IPS DF 6.9 (cell line): ENCODE measurements at places on chromosomes 12 and 14.

- H3K4me3 ChIP-seq = no peak overlapping the region
- peaks cover 2% of the 10 kb centered on the region; the same call in 1 of the 2 replicates for H3K36me3 ChIP-seq
- no peak overlapping the region for H3K27ac ChIP-seq
- no peak for DNase-seq
- H3K4me1 ChIP-seq = peaks cover 2% of the 10 kb centered on the region; the same call in 1 of the 2 replicates
Measured at GRCh38 chr12:123286652-123287373, 15.2 kb upstream of the CDK2AP1 start.

DNA sequence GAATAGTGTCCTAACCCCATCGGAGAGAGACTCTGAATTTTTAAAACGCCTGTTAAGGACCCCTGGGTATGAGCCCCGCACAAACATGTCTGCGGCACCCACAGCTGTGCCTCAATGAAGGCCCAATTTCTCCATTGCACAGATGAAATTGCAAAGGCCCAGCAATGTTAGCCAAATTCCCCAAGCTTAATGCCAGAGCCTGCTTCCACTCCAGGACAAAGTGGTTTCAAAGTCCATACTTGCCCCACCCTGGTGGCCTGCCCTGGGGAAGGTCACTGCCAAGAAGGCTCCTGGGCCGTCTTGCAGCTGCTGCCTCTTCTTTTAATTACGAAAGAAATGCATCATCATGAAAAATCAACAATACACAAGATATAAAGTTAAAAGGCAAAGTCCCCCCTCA lies 1179.7 kb downstream of the VRK1 start:
- no peak overlapping the region for H3K27ac ChIP-seq
- no peak for DNase-seq
- H3K4me3 ChIP-seq = no peak overlapping the region
- H3K4me1 ChIP-seq = no peaks in the 10 kb centered on the region
- no peaks in the 10 kb centered on the region for H3K36me3 ChIP-seq
- H3K27me3 ChIP-seq = no peaks in the 10 kb centered on the region

DNA sequence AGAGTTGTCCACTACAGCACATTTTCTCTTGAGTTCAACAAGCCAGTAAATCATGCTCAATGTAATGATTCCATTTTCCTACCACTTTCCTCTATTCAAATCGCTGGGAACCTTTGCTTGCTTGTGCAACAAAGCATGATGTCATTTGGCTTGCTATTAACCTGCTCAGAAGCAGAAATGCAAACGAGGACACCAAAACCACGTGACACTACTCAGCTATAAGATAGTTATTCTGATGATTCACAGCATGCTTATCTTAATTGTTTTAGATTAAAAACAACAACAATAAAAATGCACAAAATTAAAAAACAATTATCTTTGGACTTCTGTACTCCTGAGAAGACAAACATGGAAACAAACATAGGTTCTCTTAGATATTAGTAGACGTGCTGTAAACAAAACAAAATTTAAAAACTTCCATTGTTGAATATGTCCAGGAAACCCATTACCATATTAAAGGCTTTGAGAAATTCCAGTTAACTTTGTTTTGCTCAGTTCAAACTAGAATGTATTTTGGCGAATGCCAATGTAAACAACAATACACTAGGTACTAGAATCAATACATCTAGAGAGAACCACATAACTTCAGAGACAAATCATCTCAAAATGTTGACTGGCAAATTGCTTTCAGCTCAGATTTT lies 77.5 kb upstream of the KRAS start:
- H3K4me3 ChIP-seq = no peak overlapping the region
- no peak for DNase-seq
- H3K4me1 ChIP-seq = no peaks in the 10 kb centered on the region
- no peaks in the 10 kb centered on the region for H3K27me3 ChIP-seq
- H3K36me3 ChIP-seq = no peaks in the 10 kb centered on the region

DNA sequence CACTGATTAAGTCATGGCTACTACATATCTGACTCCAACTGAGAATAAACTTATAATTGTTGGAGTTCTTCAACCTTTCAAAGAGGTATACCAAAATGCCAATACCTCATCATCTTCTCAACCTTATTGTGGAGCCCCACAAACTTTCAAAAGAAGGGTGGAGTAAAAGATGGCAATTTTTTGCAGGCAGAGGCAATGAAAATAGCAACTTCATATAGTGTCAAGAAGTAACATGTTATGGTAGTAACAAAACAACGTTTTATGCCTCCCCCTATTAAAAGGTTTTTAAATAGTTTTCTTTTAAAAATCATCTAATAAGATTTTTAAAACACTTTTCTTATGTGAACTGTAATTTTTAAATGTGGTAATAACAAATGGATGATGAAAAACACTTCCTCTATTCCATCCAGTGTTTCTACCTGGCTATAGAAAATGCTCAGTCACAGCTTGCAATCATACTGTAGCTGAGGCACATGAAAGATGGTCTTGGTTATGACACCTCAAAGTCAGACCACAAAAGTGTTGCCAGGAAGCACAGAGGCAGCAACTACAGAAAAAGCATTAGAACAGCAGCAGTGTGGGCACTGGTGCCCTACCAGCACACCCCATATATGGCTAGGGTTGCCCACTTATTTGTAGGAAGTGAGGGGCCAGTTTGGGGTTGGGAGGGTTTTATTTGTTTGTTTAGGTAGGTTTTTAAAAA lies 7.0 kb downstream of the PPP1R12A start:
- no peak for DNase-seq
- no peak overlapping the region for H3K4me3 ChIP-seq
- H3K27ac ChIP-seq = no peak overlapping the region

GRCh38 chr12:52352951-52353350 lies 14.3 kb downstream of the KRT85 start:
- H3K4me1 ChIP-seq = no peaks in the 10 kb centered on the region
- H3K27me3 ChIP-seq = no peaks in the 10 kb centered on the region
- no peak overlapping the region for H3K27ac ChIP-seq
- no peaks in the 10 kb centered on the region for H3K36me3 ChIP-seq
- no peak overlapping the region for H3K4me3 ChIP-seq

DNA sequence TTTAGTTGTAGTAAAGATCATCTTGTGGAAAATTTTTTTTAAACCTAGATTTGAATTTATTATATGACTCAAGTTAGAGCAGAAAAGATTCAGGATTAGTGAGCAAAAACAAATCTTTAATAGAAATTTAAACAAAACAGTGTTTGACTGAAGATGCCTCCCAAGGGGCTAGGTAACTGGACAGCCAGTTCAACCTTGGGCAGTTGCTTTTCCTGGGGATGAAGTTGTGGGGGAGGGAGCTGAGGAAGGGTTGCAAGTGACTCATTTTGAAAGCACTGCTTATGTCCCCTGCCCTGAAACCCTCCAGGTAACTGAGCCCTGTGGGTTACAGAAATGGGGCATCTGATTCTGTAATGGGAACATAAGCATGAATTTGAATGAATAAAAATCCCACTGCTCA lies 13.1 kb downstream of the CFAP54 start:
- no peak overlapping the region for H3K27ac ChIP-seq
- H3K27me3 ChIP-seq = no peaks in the 10 kb centered on the region
- no peaks in the 10 kb centered on the region for H3K4me1 ChIP-seq
- H3K36me3 ChIP-seq = no peaks in the 10 kb centered on the region

DNA sequence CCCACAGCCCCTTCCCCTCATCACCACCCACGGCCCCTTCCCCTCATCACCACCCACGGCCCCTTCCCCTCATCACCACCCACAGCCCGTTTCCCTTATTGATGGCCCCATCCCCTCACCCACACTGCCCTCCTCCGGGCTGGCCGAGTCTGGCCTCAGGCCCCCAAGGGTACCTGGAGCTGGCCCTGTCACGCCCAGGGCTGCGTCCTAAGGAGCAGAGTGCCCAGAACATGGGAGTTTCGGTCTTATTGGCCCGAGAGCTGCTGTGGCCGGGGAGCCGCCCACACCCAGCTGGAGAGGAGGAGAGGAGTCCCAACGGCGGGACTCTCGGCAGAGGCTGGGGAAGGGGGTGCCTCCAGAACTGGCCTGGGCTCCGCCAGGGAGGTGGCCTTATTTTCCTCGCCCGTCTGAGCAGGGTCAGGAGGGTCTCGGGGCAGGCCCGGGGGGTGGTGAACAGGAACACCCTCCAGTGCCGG lies 182.3 kb downstream of the KIF26A start:
- DNase-seq = no peak
- no peak overlapping the region for H3K4me3 ChIP-seq
- no peaks in the 10 kb centered on the region; the same call in 1 of the 2 replicates for H3K36me3 ChIP-seq
- no peak overlapping the region for H3K27ac ChIP-seq
- peaks cover 1% of the 10 kb centered on the region; the same call in 1 of the 2 replicates for H3K4me1 ChIP-seq

GRCh38 chr14:34212172-34212929 lies 249.7 kb downstream of the SPTSSA start:
- H3K27ac ChIP-seq = no peak overlapping the region
- no peaks in the 10 kb centered on the region for H3K36me3 ChIP-seq
- no peak overlapping the region for H3K4me3 ChIP-seq

- H3K27me3 ChIP-seq = no peaks in the 10 kb centered on the region
- no peak for DNase-seq
- H3K4me1 ChIP-seq = no peaks in the 10 kb centered on the region
- H3K36me3 ChIP-seq = no peaks in the 10 kb centered on the region
- no peak overlapping the region for H3K4me3 ChIP-seq
Measured at GRCh38 chr12:21677622-21678277, 20.1 kb upstream of the LDHB start.

DNA sequence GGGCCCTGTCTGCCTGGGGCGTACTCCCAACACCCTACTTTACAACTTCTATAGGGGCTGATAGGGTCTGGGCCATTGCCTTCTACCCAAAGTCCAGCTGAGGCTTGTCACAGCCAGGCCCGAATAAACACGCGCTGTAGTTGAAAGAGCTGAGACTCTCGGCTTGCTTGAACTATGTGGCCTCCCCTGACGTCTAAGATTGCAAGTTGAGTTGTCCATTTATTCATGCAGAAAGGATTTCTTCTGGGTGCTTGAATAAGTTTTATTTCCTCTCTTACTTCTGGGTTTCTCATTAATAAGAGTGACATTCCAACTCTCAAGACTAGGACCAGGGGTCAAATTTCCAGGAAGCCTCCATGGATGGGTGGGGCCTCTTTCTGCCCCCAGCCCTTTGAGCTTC lies 74.4 kb upstream of the VRK1 start:
- H3K36me3 ChIP-seq = no peaks in the 10 kb centered on the region
- no peak overlapping the region for H3K27ac ChIP-seq
- no peak for DNase-seq

GRCh38 chr14:68851078-68851477 lies 58.2 kb upstream of the ZFP36L1 start:
- no peak overlapping the region for H3K4me3 ChIP-seq
- H3K36me3 ChIP-seq = no peaks in the 10 kb centered on the region
- no peaks in the 10 kb centered on the region for H3K4me1 ChIP-seq
- H3K27ac ChIP-seq = no peak overlapping the region
- H3K27me3 ChIP-seq = no peaks in the 10 kb centered on the region
- DNase-seq = no peak

- no peak overlapping the region for H3K4me3 ChIP-seq
- no peak for DNase-seq
- peaks cover 12% of the 10 kb centered on the region; the same call in 1 of the 2 replicates for H3K36me3 ChIP-seq
- no peaks in the 10 kb centered on the region for H3K4me1 ChIP-seq
- H3K27me3 ChIP-seq = no peaks in the 10 kb centered on the region; the same call in 1 of the 2 replicates
Measured at GRCh38 chr12:109567296-109567695, 6.0 kb downstream of the MMAB start.

DNA sequence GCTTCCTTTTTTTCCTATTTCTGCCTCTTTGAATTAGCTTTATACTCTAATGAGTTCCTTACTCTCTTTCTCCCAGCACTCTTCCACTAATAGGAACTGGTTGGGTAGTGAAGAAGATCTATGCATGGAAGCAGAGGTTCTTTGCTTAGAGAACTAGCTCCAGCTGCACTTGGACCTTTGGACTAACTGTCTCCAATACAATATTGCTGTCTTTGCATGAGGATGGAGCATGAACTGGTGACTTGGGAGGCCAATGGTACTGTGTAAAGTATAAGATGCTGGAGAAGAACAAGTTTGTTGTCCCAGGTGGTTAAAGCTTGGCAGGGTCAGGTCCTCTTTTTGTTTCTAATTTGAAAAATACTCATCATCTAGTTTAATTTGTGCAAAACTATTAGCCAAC lies 2.4 kb upstream of the GLS2 start:
- no peak overlapping the region for H3K4me3 ChIP-seq
- no peak for DNase-seq
- H3K36me3 ChIP-seq = no peaks in the 10 kb centered on the region
- H3K27me3 ChIP-seq = peaks cover 6% of the 10 kb centered on the region; the same call in 1 of the 2 replicates

DNA sequence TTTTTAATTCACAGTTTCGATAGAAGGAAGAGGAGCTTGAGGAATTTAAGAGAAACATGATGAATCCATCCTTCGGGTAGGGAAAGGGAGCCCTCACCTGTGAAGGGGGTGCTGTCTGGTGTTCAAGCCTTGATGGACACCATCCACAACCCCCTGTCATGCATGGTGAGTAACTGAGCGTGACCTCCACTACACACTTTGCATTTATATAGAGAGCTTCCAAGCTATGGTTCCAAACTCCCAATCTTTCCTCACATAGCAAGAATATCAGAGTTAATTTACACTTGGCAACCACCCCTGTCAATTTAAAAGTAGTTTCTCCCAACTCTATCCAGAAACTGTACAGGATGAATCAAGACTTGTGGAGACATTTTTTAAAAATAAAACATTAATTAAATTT lies 13.1 kb upstream of the NID2 start:
- no peak overlapping the region for H3K4me3 ChIP-seq
- no peak for DNase-seq
- H3K27ac ChIP-seq = no peak overlapping the region
- no peaks in the 10 kb centered on the region for H3K4me1 ChIP-seq
- H3K36me3 ChIP-seq = no peaks in the 10 kb centered on the region

GRCh38 chr12:16112130-16112529 lies 165.4 kb downstream of the SLC15A5 start:
- H3K4me1 ChIP-seq = no peaks in the 10 kb centered on the region; the same call in 1 of the 2 replicates
- H3K4me3 ChIP-seq = no peak overlapping the region
- H3K27me3 ChIP-seq = no peaks in the 10 kb centered on the region
- H3K27ac ChIP-seq = no peak overlapping the region
- no peaks in the 10 kb centered on the region for H3K36me3 ChIP-seq
- DNase-seq = no peak

DNA sequence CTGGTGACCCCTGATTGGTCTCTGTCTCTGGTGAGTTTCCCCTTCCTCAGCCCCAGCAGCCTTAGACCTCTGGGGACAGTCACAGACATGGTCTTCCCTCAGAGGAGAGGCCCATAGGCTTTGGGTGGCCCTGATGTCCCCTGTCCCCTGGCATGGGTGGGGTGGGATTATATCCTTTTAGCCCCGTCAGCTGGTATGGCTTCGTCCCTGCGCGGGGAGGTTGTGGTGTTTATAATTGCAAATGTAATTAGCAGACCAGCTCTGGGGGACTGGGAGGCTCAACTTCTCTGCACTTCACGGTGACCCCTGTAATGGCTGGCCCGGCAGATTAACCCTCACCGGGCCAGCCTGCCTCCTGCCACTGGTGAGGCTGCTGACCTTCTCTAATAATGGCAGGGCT lies 5.1 kb downstream of the ESRRB start:
- H3K27ac ChIP-seq = no peak overlapping the region
- no peak for DNase-seq
- peaks cover 28% of the 10 kb centered on the region for H3K27me3 ChIP-seq
- H3K4me3 ChIP-seq = no peak overlapping the region

- no peaks in the 10 kb centered on the region for H3K36me3 ChIP-seq
- DNase-seq = no peak
Measured at GRCh38 chr12:3279832-3280231, 202.7 kb downstream of the TSPAN9 start.

GRCh38 chr12:28711421-28711820 lies 437.7 kb upstream of the FAR2 start:
- H3K27ac ChIP-seq = no peak overlapping the region
- no peaks in the 10 kb centered on the region for H3K4me1 ChIP-seq
- no peaks in the 10 kb centered on the region for H3K36me3 ChIP-seq
- H3K27me3 ChIP-seq = no peaks in the 10 kb centered on the region
- no peak for DNase-seq
- no peak overlapping the region for H3K4me3 ChIP-seq
